ENCODE measurements at places on chromosomes 12 and 14.

GRCh38 chr12:108701779-108702441 is 29.4 kb downstream of the CORO1C start:
- DNase-seq: peak; percentile 65

DNA sequence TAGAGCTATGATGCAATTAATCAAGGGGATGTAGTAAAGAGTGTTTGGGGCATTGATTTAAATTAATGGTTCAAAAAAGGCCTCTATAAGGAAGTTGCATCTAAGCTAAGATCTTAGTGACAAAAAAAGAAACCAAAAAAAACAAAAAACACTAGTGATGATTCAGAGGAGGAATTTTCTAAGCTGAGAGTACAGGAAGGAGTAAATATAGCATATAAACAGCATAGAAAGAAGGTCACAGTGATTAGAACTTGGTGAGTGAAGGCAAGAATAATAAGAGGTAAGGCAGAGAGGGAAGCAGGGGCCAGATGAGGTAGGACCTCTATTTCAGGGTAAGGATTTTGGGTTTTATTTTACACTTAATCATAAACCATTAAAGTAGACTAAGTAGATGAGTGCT is 48.0 kb upstream of the PDZRN4 start:
- DNase-seq: no peak

DNA sequence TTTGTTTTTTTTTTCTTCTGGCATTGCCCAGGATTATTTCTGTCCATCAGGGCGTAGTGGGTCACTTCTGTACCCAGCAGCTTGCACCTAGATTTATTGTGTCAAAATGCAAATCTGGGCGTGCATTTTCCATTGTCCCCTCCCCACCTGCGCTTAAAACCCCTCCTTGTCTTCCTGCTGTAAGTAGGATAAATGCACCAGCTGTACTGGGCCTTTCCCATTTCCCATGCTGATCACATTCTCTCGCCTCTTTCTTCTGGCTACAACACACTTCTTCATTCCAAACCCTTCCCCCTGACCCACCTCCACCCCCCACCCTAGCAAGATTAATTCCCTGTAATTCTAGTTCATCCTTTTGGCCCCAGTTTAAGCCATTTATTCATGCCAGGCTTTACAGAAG is 128.0 kb downstream of the ETV6 start:
- DNase-seq: no peak

DNA sequence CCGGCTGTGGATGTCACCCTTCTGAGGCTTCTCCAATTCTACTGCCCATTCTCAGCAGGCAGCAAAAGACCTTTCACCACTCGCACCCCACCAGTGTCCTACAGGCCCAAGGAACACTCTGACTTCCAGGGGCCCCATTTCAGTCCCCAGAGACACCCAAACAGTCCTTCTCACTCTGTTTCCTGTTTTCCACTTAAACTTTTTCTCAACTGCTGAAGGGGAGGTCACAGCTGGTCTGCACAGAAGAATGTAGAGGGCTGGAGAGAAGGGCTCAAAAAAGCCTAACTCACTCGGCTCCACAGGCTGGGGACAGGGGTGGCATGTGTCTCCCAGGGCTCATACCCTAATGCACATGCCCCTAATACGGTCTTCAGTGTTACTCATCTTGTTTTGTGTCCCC is 4.2 kb upstream of the DTX1 start:
- DNase-seq: no peak

DNA sequence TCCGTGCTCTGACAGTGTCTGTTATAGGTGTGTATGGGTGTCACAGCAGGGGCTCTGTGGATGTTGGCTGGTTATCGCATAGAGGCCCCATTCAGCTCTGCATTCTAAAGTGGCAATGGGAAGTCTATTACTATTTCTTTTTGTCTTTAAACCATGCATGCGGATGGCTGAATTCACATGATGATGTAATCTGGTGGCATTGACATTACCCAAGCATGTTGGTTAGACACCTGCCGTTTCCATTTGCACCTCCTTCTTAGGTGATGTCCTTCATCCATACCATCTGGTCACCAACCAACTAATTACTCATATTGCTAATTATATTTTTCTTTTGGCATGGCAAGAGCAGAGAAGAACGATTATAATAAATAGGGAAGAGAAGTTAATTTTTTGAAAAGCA is 270.8 kb upstream of the RGS6 start:
- DNase-seq: no peak

DNA sequence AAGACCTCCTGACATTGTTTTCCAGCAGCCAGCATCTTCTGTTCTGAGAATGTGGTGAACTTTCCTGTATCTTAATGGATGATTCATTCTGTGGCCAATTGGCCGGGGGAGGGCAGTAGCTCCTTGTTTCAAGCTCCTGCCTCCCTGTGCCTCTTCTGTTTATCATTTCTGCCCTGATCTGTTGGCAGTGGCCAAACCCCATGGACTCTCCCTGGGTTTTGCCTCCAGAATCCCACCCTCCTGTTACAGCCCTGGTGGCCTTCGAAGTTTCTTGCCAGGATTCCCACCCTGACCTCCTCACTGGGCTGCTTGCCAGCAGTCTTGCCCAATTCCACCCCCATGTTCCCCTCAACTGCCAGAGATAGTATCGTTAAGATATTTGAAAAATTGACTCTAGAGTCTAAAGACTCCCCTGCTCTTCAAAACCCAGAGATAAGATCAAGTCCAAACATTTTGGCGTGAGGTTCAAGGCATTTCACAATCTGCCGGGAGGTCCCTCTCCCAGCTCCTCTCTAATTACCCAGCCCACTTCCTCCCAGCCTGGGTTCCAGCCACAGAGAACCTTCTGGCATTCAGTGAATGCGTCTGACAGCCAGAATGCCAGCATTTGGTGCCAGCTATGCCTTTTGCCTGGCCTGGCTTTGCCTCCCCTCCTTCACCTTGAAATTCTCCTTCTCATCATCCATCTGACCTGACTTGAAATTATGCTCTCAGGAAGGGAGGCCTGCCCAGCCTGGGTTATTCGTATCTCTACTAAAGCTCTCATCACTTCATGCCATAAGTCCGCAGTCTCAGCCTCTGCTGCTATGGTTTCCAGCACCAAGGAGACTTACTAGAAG is 37.7 kb upstream of the TXNRD1 start:
- DNase-seq: peak; percentile 96

- no peak for DNase-seq
These were observed 443.3 kb downstream of the DPF3 start for GRCh38 chr14:72450473-72451044.

GRCh38 chr14:22036541-22037239 is 363.1 kb upstream of the OR4E1 start:
- no peak for DNase-seq

DNA sequence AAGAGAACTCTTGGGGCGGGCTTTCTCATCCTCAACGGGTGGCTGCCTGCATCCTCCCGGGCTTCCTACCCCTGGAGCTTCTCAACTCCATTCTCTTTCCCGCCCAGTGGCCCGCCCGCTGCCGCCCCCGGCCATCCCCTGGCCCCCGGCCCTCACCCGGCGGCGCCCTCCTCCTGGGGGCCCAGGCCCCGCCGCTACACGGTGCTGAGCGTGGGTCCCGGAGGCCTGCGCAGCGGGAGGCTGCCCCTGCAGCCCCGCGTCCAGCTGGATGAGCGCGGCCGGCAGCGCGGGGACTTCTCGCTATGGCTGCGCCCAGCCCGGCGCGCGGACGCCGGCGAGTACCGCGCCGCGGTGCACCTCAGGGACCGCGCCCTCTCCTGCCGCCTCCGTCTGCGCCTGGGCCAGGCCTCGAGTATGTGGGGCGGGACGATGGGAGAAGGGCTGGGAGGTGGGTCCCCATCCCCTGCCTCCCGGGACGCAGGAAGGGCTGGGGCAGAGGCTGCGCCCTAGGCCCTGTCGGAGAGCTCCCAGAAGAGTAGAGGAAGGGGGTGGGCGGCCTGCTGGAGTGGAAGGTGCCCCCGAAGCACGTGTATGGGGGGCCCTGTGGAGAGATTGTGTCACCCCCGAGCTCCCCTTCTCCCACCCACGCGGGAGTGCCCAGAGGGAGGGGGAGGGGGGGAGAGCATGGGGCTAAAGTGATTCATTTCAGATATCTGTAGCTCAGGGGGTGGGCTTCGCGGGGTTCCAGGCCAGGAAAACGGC is 1.5 kb downstream of the LAG3 start:
- no peak for DNase-seq

- peak; percentile 86 for DNase-seq
These were observed 858 bp upstream of the KCNA1 start for GRCh38 chr12:4908684-4909409.

- no peak for DNase-seq
These were observed 858 bp upstream of the FRMD6 start for GRCh38 chr14:51650716-51651387.

- DNase-seq: peak; percentile 17
These were observed 145.9 kb upstream of the SLCO1C1 start for GRCh38 chr12:20549108-20549719.

DNA sequence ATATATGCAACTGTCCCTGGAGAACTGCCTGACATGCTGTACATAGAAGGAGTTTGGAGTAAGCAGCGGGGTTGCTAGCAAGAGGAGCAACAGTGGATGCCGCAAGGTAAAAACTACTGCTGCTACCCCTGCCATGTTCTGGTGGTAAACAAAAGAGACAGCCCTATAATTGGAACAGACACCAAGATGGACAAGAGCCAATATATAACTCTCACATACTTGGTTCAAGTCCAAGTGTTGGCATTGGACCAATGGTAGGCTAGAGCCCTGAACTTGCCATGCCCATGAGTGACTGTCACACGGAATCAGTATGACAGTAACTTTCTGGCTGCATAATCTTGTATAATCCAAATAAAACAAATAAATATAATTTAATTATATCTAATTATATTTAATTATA is 13.7 kb downstream of the ATXN7L3B start:
- DNase-seq: no peak

- DNase-seq: no peak
These were observed 324.6 kb downstream of the TMEM121 start for GRCh38 chr14:105850853-105851581.

- DNase-seq: no peak
These were observed 31.1 kb upstream of the INF2 start for GRCh38 chr14:104658325-104658712.

GRCh38 chr12:119685375-119685774 is 17.4 kb downstream of the PRKAB1 start:
- no peak for DNase-seq

DNA sequence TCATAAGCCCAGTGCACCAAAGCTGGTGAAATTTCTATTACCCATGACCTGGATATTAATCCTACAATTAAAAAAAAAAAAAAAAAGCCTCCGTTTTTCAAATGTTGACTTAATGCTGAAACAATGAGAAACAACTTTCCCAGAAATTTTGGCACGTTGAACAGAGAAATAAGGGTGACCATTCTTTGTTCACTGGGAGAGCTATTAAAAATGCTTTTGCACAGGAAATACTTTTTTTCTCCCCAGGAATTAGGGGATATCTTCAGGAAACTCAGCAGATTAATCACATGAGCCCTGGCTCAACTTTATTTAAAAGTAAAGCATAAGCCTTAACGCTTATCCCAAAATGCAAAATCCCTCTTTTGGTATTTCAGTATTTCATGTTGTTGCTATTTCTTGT is 54.8 kb upstream of the FLRT2 start:
- peak; percentile 8 for DNase-seq

DNA sequence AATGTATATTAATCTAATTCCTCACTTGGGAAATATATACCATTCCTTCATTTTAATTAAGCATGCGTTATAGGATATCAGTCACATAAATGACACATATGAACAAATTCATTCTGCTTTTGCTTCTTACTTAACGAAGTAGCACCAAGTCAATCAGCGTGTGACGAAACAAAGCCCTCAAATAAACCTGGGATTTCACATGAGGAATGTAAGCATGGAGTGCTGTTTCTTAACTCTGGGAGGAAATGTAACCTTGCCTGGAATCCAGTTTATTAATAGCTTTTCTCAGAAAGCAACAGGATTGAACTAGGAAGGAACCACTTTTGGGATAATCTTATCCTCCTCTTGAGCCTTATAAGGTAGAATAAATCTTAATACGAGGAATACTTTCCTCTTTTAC is 72.0 kb downstream of the NIN start:
- DNase-seq: peak; percentile 54

DNA sequence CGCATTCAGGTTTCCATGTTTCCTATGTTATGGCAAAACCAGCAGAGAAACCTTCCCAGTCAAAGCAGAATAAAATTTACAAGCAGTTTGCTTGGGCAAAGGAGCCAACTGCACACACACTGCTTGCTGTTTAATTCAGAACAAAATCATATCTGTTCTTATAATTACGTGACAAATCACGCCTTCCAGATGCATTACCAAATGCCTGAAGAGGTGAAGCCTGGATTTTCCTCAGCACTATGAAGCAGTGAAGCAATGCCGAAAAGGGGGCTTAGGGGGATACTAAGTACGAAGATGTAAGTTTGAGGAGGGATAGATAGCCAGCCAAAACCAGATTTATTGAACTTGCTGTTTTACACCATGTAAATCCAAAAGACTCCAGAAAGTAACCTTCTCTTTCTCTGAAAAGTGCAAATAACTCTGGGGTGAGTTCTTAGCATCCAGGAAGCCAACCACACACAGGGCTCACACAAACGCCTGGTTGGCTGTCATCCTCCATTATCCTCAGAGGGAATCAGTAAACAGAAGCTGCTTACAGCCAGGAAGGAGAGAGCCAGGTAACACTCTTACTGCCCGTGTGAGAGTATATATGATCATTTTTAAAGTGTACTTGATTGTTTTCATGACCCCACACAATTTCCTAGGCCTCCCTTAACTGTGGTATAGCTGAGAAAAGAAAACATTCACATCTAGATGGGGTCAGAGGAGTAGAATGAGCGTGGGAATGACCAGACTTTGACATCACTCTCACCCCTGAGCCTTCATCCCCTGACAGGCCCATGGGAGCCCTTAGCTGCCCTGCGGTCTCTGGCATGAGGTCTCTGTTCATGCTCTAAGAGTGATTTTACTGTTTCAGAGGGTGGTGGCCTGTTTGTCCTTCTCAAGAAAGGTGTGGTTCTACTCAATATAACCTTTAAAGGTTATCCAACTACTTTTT is 442.5 kb downstream of the EGLN3 start:
- DNase-seq: no peak

DNA sequence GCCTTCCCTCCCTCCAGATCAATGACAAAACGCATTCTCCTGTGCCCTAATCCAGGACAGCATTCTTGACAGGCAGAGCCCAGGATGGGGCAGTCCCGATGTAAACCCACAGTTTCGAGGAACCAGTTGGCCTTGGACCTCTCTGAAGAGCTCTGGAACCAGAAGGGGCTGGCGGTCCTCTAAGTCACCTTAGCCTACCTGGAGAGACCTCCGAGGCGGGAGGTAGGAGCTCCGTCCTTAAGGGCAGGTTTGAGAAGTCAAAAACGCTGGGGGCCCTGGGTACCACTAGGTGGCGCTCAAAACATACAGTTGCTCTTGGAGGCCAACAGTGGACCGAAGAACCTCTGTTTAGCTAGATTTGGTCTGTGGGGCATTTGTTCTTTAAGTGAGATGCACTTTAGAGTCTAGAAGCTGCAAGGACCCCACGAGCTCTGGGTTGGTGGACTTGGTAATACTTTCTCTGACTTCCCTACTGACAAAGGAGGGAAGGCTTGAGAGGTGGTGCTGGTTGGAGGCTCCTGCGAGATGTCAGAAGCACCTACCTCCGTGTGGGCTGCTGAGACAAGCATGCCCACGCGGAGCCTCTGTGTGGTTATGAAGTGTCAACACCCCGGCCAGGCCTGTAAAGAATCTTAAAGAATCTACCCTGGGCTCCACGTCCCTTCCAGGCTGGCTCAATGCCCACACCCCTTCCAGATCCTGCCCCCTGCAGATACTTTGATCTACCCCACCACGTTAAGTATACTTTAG is 74.8 kb upstream of the CHST11 start:
- DNase-seq: peak; percentile 73

GRCh38 chr12:69330475-69331473 is 17.4 kb upstream of the LYZ start:
- no peak for DNase-seq
